ENCODE measurements at places on chromosomes 6 and 20.

DNA sequence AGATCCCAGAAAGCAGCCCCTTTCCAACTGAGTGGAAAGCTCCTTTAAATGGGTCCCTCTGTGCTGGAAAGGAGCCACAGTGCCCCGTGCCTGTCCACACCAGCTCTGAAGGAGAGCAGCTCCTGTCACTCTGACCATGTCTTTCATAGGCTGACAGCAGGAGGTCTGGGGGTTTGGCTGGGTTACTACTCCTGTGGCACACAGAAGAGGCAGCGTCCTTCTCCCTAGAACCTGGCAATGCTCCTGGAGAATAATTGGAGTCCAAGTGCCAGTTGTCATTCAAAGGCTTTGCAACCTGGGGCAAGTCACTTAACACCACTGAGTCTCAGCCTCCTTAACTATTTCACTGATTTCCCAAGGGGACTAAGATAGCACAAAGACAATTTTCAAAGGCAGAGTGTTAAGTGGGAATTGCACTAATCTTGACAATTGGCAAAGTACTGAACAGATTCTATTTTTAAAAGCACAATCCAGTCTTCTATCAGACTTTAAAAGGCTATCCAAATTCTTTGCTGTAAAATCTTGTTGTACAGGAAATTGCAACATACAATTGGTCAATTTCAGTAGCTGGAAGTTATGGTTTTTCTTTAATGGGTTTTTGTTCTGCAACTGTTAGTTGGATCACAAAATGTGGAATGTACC, 457.2 kb downstream of the KIF16B start:
- peak; percentile 10 for DNase-seq

GRCh38 chr20:38674092-38674764, 50.1 kb upstream of the SLC32A1 start:
- DNase-seq, result peak; percentile 62

DNA sequence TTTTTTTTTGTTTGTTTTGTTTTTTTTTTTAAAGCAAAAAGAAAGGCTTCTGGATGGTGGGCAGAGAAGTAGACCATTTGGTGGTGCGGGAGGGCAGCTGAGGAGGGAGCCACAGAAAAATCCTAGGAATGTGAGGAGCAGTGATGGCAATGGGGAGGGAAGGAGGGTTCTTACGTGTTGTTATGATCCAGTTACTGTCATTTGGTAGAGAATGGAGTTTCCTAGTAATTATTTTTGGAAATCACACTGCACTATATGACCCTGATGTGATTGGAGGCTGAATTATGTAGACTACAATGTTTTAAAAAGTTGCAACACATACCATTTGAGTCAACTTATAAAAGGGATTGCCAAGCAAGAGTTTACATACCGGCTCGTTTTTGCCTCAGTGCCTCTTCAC, 22.1 kb downstream of the ADGRF5 start:
- no peak for DNase-seq

GRCh38 chr6:113381959-113382358, 475.2 kb upstream of the MARCKS start:
- DNase-seq, result peak; percentile 84

- DNase-seq, result no peak
Observed at GRCh38 chr20:17683218-17684076, 1.4 kb upstream of the RRBP1 start.

GRCh38 chr6:142984386-142984785, 39.4 kb upstream of the HIVEP2 start:
- no peak for DNase-seq

- no peak for DNase-seq
Observed at GRCh38 chr6:35007016-35007415, 118.0 kb downstream of the ANKS1A start.

GRCh38 chr6:114032721-114033120, 61.8 kb upstream of the HDAC2 start:
- no peak for DNase-seq

- no peak for DNase-seq
Observed at GRCh38 chr20:46158476-46158987, 40.4 kb downstream of the CD40 start.

DNA sequence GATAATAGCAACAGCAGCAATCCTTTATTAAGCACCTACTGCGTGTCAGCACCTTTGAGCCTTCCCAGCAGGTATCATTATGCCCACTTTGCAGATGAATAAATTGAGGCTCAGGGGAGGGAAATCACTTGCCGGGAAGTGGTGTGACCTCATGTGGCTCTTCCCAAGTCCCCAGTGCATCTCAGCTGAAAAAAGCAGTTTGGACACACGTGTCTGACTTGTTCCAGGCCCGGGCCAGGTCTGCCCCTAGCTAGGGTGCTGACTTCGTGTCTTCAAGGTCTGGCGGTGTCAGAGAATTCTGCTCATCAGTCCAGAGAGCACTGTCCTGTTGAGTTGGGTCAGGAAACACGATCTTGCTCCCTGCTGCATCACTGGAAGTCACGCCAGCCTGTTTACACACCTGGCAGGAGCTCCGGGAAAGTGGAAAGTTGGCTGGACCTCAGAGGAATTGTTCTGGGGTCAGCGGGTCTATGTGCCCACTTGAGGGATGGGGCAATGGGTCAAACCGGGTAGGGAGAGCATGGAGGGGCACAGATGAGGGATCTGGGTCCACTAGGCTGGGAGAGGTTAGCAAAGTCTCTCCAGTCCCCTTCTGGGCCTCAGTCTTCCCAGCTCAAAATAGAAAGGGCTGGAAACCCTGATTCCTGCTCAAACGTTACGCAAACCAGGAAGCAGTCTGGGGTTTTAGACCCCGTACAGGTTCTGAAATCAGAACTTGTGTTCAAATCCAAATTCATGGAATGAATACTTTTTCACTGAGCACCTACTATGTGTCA, 10.5 kb downstream of the SLC13A3 start:
- no peak for DNase-seq

GRCh38 chr6:47780510-47781356, 1.1 kb upstream of the OPN5 start:
- peak; percentile 61 for DNase-seq

DNA sequence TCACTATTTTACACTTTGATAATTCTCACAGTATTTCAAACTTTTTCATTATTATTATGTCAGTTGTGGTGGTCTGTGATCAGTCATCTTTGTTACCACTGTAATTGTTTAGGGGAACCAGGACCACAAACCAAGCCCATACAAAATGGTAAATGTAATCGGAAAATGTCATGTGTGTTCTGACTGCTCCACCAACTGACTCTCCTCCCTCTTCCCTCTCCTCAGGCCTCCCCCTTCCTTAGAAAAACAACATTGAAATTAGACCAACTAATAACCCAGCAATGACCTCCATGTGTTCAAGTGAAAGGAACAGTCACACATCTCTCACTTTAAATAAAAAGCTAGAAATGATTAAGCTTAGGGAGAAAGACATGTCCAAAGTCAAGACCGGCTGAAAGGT, 63.8 kb downstream of the GMDS start:
- no peak for DNase-seq

GRCh38 chr6:64123761-64124633, 488.4 kb downstream of the PHF3 start:
- peak; percentile 13 for DNase-seq

- DNase-seq, result no peak
Observed at GRCh38 chr6:113318575-113318917, 538.6 kb upstream of the MARCKS start.

DNA sequence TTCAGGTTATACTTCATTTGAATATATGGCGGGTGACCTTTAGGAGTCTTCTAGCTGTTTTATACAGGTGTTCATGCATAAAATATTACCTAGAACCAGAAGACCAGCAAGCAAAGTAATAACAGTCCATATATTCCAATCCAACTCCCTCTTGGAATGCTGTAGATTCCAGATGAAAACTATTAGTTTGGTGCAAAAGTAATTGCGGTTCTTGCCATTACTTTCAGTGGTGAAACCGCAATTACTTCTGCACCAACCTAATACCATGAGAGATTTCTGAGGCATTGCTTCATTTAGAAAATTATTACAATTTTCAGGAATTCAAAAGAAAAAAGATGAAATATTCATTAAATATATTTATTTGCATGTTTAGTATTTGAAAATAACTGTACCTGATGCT, 62.6 kb downstream of the FAM83B start:
- DNase-seq, result no peak

GRCh38 chr6:70136996-70137395, 165.9 kb downstream of the COL9A1 start:
- DNase-seq, result no peak

GRCh38 chr6:134604014-134604676, 286.2 kb upstream of the SGK1 start:
- no peak for DNase-seq

- DNase-seq, result peak; percentile 26
Observed at GRCh38 chr6:37323580-37323979, 30.2 kb upstream of the RNF8 start.

DNA sequence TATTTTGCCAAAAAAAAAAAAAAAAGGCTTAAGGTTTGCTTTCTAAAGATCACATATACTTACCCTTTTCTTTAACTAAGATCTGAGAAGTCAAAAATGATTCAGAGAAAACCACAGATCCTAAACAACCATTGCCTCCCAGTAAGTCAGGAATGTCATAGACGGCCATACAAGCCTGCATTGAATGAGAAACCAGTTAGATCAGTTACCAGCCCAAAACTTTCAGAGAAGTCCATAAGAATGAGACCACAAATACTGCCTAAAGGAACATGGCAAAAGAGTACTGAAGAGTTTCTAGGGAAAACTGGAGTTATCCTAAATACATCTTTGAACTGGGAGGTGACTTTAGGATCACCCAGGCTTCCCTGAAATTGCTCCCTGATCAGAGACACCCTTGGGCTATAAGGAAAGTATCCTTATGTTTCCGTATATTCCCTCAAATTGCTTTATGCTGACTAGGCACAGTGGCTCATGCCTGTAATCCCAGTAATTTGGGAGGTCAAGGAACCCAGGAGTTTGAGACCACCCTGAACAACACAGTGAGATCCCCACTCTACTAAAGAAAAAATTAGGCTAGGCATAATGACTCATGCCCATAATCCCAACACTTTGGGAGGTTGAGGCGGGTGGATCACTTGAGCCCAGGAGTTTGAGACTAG, 79.4 kb upstream of the SLC4A11 start:
- no peak for DNase-seq

DNA sequence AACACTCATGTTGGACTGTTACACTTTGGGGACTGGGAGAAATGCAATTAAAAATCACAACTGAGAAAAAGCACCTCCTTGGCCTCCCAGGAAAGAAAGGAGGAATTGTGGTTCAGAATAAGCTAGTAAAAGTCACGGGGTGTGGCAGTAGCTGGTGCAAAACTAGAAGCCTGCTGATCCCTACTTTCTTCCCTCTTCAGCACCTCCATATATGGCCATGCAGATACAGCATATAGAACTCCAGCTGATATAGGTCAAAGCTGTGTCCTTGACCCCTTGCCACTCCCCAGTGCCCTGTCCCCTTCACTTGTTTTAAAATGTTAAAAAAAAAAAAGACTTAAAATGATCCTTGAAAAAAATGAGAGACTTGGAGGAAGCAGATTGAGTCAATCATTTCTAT, 5.5 kb upstream of the FLRT3 start:
- DNase-seq, result no peak

- no peak for DNase-seq
Observed at GRCh38 chr20:8490076-8490830, 358.2 kb downstream of the PLCB1 start.

- DNase-seq, result peak; percentile 94
Observed at GRCh38 chr20:49989234-49990065, 6.7 kb downstream of the SNAI1 start.

DNA sequence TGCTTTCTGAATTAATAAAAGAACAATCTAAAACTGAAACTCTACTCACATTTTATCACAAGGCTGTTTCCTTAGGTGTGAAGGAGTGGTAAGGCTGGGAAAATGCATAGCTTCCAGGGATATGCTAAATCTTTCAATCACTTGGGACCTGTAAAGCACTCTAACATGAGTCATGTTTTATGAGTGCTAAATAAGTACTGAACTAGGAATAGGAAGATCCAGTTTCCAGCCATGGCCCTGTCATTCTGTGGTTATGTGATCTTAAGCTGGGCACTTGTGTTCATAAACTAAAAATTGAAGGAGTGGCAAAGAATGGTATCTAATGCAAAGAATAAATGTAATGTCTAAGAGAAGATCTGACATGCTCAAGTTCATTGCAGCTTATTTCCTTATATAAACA, 6.1 kb upstream of the TMEM200A start:
- DNase-seq, result no peak

GRCh38 chr6:161360520-161360919, 86.7 kb upstream of the AGPAT4 start:
- DNase-seq, result no peak

DNA sequence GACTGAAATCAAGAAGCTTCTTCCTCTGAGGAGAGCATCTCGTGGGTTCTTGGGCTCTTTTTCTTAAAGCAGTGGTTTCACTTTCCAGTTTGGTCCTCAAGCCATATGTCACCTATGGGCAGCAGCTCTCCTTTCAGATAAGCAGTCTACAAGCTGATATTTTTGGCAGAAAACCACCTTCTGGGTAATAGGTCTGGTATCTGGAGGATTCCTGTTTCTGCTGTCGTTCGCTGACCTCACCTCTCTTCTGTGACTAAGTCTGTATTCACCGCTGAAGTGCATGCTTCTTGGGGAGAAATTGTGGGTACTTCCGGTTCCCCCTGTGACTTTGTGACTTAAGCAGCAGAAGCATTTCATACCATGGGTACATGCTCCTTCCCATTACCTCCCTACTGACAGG, 193.6 kb downstream of the EDN1 start:
- peak; percentile 90 for DNase-seq

DNA sequence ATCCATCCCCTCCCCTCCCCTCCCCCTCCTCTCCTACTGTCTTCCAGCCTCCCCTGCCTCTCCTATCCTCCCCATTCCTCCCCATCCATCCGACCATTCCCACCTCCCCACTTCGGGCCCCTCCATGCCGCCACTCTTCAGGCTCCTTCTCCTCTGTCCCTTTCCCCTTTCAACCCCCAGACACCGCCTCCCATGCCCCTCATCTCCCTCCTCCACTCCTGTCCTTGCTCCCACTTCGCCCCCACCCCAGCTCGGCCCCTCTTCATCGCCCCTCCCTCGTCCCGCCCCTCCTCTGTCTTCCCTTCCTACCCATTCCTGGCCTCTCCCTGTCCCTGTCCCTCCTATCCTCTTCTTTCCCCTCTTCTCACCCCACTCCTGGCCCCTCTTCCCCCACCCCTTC, 554 bp upstream of the CST3 start:
- no peak for DNase-seq

- DNase-seq, result no peak
Observed at GRCh38 chr6:47237196-47237595, 72.5 kb downstream of the TNFRSF21 start.

DNA sequence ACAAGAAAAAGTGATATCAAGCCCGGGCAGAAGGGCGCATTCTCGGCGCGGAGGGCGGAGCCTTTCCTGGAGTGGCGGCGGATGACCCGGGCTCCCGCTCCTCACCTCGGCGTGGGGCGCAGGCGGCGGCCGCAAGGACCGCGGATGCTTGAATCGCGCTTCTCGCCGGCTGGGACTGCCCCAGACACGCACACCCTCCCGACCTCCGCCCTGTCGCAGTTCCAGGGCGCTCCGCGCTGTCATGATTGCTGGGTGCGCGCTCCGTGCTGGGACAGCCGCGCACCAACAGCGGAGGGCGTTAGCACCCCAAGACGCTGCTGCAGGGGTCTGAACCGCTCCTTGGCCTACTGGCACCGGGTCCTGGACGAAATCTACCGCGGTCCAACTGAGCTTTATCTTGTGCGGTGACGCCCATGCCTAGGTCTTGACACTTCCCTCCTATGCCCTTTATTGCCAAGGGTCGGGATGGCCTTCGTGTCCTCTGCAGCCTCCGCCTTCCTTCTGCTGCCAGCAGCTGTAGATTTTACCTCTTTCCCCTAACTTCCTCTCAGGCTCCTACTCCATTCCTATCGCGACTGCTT, 43.3 kb downstream of the IRAK1BP1 start:
- DNase-seq, result no peak

- no peak for DNase-seq
Observed at GRCh38 chr6:47752801-47753200, 29.0 kb upstream of the OPN5 start.
